ENCODE measurements at places on chromosomes 6 and 20.

DNA sequence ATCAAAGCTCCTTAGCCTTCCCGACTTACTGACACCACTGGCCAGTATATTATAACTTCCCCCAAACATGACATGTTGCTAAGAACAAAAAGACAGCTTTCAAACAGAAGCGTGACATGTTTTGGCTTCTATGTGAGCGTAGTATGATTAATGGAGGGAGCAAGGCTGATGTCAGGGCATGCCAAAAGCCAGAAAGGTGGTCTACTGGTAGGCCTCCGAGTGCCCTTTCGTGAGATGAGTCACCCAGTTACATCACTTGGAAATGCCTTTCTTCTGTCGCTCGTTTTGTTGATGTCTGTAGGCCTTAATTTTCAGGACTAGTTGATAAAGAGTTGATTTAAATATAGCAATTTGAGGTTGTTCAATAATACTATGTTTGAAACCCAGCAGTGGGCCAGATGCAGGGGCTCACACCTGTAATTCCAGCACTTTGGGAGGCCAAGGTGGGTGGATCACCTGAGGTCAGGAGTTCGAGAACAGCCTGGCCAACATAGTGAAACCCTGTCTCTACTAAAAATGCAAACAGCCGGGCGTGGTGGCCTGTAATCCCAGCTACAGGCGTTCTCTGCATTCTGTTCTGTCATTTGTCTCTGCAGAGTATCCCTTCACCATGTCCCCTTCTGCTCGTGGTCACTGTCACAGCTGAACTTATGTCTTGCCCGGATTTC is 53.3 kb downstream of the CNKSR3 start:
- DNase-seq: no peak

GRCh38 chr6:119002069-119002468 is 67.1 kb upstream of the MCM9 start:
- DNase-seq: no peak

DNA sequence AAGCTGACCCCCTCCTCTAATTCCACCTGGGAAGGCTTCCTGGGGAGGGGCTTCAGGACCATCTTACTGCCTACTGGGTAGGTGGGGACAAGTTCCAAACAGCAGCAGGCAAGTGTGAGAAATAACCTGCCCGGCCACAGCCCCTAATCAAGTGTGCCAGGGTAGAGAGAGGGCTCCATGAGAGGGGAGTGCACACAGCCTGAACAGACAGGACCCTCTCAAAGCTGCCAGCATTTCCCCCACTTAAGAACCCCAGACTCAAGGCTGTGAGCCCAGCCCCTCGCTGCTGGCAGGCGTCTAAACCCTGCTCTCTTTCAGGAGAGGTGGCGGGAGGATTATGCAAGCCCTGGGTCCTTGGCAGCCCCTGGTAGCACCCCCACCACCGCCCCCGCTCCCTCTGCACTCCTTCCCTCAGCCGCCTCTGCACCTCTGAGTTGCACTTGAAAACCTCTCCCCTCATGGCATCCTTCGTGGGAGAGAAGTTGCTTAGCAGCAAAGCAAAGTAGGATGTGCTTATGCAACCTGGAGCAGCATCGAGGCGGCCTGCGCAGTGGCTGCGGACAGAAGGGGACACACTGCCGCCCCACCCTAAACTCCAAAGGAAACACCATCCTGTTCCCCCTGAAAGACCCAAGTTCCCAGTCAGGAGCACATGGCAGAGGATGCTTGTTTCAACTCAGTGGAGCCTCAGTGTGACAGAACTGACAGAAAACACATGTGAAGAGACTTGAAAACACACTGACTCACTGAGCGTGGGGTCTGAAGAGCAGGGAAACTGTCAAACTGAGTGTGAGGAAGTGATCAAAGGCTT is 10.5 kb downstream of the DDRGK1 start:
- DNase-seq: no peak

DNA sequence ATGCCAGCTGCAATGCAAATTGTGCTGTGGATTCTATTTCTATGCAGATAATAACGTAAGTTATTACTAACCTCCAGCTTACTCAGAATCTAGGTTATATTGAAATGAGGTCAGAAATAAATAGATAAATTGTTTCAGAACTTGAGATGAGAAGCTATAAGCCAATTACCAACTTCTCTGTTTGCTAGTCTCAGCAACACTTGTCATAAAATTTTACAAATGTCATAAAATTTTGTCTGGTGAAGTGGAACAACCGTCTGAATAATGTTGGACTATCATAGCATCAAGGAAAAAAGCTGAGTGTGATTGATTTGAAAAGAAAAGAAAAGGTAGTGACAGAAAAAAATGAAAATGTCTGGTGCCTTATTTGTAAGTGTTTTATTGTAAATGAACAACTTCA is 36.7 kb downstream of the COL9A1 start:
- no peak for DNase-seq

DNA sequence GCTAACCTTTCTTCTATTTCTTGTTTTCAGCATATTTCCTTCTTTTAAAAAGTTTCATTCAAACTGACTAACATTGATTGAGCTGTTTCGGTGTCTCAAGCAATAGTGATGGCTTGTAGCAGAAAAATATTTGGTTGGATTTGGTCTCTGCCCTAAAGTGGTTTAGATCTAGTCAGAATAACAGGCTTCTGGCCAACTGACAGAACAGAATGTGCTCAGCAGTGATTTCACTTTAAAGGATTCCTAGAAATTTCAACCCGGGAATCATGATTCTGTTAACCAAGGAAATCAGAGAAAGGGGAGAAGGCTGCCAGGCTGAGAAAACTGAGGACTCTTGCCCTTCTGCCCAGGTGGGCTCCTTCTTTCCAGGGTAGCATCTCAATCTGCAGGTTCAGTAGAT is 16.6 kb upstream of the GSTA1 start:
- DNase-seq: no peak

DNA sequence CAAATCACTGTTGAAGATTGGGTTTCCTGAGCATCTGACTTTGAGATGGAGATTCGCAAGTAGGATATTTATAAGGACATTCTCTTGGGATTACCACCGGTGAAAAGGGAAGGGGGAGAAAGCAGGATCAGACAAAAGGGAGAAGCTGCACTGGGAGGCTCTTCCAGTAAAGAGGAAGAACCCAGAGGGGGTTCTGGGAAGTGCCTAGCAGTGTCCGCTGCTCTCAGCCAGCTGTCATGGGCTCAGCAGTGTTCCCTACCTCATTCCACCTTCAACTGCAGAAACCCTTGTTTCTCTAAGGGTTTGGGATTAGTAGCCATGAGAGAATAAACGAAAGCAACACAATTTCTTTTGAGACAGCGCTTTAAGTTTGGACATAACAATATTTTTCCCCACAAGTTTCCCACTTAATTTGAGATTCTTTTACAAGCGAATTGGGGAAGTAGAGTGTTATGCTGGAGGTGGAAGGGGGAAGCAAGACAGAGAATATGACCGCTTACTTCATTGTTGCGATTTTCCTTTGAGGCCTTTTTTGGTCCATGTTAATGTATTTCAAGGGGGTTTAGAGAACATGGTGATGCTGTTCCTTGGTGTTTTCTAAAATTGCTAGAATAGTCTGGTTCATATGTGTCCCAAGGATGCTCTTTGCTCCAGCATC is 154.5 kb upstream of the SCGN start:
- no peak for DNase-seq

DNA sequence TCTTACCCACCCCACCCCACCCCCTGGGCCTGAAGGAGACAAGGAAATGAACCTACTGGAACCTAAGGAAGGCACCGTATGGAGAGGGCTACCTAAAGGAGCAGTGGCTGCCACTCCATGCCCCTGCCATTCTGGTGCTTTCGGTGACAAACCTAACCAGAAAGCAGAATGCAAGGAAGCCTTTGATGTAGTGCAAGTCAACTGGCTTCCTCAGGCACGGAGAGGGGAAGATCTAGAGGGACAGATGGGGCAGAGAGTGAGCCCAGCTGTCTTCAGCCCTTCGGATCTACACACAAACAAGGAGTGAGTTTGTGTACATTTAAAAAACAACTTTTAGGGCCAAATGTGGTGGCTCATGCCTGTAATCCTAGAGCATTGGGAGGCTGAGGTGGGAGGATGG is 39.5 kb downstream of the PPP1R16B start:
- no peak for DNase-seq

- DNase-seq: no peak
These were observed 54.8 kb downstream of the NFATC2 start for GRCh38 chr20:51487565-51488268.

- DNase-seq: no peak
These were observed 105.3 kb upstream of the CDYL start for GRCh38 chr6:4670824-4671409.

DNA sequence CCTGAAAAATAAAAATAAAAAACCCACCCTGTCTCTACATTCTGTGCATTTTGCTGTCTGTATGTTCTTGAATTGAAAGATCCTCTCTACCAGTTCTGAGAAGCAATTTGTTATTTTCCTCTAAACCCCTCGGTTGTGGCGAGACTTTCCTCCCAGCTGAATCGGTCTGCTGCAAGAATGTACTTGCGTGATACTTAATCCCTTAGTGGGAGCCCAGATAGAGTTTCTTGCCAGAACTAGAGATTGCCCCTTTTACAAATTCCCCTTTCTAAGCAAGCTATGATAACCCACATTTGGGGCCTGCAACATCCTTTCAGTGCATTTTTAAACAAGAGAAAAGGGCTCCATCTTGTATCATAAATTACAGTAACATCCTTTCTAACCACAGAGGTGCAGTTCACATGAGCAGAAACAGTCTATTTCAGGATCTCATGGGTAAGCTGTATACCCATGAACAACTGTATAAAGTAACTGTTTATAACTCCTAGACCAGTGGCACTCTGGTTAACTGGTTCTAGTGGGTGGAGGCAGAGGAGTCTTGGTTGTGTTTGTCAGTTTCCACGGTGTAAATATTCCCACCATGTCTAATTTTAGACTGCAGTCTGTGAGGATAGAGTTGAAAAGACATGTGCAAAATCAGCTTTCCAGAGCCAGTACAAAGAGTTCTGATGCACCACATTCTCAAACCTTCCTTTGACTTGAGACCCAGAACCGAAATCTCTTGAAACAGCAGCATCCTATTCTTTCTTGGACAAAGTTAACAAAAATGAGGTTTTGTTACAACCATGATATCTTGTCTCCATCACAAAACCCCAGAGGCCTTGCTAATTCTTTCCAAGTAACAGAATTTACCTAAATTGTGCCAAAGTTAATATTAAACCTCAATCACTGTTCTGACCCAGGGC is 113.1 kb upstream of the ZNF217 start:
- DNase-seq: no peak

GRCh38 chr6:32332433-32332832 is 39.3 kb downstream of the TSBP1 start:
- DNase-seq: no peak

GRCh38 chr6:116111552-116112528 is 11.2 kb downstream of the NT5DC1 start:
- peak; percentile 26 for DNase-seq

- DNase-seq: no peak
These were observed 70.1 kb downstream of the SLX4IP start for GRCh38 chr20:10504994-10505730.

GRCh38 chr6:3960754-3961361 is 111.7 kb downstream of the FAM50B start:
- DNase-seq: no peak

Measured in stimulated activated CD4-positive, alpha-beta T cell treated with anti-CD3 and anti-CD28 coated beads, Interleukin-4, amount 100 ng/mL, for 24 hours (primary cell).